Activated CD4-positive, CD25-positive, alpha-beta regulatory T cell treated with anti-CD3 and anti-CD28 coated beads, Interleukin-2, amount 50 U/mL, for 24 hours (primary cell): ENCODE measurements at places on chromosomes 12 and 14.
A peak's percentile ranks its signal among the peaks of the same experiment; 100 is the strongest.

DNA sequence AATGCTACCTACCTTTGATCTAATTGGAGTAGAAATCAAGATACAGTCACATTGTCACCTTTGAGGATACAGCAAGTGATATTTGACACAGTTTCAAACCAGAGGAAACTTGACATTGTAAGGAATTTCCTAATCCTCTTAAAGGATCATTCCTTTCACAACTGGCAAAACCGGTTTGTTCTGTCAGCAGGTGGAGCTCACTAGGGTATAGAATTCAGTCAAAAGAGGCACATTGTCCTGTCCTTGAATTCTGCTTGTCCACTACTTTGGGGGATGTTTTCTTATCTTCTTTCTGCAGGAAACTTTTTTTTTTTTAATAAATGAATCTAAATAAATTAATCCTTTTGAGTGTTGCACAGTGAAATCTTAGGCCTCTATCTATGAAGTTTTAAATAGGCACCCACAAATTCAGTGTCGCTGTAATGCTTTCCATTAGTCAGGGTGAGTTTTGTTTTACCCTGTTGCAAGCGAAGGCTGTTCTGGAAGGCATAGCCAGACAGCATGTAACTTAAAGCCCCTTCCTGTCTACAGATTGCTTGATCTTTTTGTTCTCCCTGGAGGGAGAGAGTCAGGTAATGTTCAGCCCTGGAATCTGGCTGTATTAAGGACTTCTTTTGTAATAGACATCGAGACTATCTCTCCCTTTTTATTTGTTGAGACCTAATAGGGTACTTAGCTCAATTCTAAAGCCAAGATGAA is 285.0 kb upstream of the RGS6 start:
- no peak for ATAC-seq

- ATAC-seq, result no peak
Observed at GRCh38 chr12:1814266-1814665, 6.1 kb upstream of the LRTM2 start.

- ATAC-seq, result no peak
Observed at GRCh38 chr12:127599436-127599835, 667.5 kb upstream of the TMEM132C start.

DNA sequence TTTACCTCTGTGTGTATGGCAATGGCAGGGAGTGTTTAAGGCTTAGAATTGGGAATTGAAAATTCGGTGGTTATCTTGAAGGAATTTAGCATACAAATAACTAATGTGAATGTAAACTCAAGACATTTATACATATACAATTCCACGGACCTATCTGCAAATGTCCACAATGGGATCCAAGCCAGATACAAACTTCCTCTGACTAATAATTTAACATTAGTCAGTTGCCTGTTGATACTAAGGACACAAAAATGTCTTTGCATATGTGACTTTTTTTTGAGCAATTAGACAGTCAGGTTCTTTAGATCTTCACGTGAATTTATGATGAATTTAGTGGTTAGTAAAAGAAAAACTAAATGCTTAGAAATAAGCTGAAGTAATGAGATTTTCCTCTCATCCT is 40.5 kb downstream of the ESR2 start:
- no peak for ATAC-seq

GRCh38 chr14:99256483-99256874 is 15.5 kb downstream of the BCL11B start:
- no peak for ATAC-seq

- ATAC-seq, result no peak
Observed at GRCh38 chr14:29102266-29102665, 335.7 kb downstream of the FOXG1 start.

- ATAC-seq, result no peak
Observed at GRCh38 chr14:27845902-27846301, 920.7 kb upstream of the FOXG1 start.

DNA sequence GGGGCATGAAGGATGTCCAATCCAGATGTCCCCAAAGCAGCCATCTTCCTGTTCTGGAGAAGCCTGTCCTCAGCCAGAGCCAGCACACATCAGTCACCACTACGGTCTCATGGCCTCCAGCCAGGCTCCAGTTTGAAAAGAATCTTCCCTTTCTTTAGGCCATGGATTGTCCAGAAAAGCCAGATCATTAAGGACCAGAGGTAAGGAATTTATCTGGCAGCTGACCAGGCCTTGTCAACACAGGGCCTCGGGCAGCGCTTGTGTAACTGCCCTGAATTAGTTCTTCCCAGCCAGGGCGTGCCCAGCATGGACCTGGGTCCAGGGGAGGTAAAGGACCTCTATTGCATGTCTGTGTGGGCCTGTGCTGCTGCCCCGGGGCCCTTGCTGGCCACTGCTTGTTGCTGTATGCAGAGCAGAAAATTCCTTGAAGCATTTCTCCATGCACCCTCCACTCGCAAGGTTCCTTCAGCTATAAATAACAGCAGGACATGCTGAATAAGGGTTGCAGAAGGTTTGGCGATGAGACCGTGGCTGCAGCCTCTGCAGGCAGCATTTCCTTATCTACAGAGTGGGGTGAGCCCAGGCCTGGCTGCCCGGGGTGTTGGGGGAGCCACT is 21.7 kb upstream of the VPS37B start:
- ATAC-seq, result no peak

DNA sequence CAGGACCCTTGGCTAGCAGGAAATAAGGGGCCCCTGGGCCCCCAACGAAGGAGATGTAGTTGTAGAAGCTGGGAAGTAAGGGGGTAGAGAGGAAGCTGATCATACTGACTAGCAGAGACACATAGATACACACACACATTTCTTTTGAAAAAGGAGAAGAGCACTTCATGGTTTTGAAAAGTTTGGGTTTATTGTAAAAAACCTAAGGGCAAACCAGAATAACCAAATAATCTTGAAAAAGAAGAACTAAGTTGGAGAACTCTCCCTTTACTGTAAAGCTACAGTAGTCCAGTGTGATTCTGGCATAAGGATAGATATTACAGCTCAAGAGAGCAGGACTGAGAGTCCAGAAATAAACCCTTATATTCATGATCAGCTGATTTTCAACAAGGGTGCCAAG is 5.8 kb upstream of the HCAR3 start:
- ATAC-seq, result no peak

GRCh38 chr14:51044961-51045360 is 49.9 kb downstream of the TRIM9 start:
- no peak for ATAC-seq

GRCh38 chr14:68327231-68327630 is 465.6 kb downstream of the ZFP36L1 start:
- no peak for ATAC-seq

- ATAC-seq, result no peak
Observed at GRCh38 chr12:70101064-70101463, 142.2 kb upstream of the CNOT2 start.

GRCh38 chr14:53545217-53545616 is 392.1 kb upstream of the DDHD1 start:
- no peak for ATAC-seq

GRCh38 chr14:104267895-104268294 is 129.5 kb downstream of the KIF26A start:
- no peak for ATAC-seq

DNA sequence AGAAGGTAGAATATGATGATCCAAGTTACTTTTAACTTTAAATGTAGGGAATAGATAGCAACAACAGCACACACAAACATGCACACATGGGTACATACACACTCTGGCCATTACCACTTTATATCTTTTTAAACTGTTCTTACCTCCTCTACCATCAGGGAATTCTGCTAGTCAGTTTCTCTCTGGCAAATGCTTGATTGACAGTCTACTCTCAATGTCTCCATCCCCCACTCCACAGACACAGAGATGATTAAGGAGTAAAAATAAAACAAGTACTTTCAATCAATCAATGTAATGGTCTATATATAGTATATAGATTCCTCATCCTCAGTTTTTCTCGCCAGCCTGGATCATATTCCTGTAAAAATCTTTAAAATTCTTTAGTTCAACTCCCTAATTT is 16.1 kb upstream of the STRN3 start:
- no peak for ATAC-seq

DNA sequence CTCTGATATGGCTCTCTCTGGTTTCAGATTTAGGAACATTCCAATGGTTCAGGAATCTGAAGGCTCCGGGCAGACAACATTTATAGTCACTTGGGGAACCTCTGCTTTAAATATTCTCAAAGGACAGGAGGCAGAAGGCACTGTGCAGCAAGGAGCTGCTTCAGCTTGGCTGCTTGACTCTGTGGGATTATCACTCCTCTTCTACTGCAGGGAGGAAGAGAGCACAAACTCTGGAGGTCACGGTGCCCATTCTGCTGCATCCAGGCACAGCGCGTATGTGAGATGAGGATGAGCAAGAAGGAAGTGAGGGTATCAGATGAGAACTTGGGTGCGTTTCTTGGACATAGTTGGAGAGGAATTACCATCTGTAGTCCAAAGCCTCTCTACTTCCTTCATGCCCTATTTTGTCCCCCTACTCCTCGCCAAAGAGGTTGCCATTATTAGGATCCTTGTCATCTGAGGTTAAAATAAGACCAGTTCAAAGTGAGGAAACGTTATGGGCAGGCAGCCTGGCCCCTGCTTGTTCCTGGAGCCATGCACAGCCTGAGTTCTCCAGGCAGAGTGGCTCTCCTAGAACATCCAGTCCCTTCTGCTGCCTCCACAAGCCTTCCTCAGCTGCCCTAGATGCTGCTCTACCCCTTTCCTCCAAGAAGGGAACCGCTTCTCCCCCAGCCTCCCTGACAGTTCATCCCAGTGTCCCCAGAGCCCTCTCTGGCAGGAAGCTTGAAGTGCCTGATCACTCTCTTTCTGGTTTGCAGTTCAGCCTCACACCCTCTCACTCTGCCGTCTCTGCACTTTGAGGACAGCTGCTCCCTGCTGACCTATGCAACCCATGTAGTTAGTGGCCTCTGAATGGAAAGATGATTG is 12.5 kb downstream of the FGF6 start:
- ATAC-seq, result no peak

GRCh38 chr14:93543766-93544165 is 113.0 kb downstream of the UNC79 start:
- ATAC-seq, result no peak

DNA sequence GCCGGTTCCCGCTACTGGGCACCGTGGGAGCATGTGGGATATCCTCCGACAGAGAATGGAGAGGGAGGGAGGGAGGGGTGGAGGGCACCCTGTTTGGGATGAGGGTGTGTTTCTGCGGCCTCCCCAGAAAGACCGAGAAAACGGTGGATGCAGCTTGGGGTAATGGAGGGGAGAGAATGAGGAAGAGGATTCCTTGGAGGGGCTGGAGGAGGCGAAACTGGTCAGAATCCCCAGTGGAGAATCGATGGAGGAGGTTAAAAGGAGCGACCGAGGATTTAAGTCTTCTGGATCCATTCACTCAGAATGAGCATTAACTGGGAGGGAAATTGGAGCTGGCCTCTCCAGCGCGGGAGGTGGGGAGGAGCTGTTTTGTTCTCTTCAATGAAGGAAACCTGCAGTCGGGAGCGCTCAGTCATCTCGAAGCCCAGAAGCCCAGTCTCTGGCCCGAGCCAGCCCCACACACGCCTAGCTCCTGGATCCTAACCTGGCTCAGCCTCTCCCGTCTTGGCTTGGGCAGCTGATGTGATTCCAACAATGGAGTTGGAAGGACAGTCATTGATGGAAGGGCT is 581 bp downstream of the ARG2 start:
- no peak for ATAC-seq

- no peak for ATAC-seq
Observed at GRCh38 chr12:67573566-67573965, 75.0 kb upstream of the DYRK2 start.

DNA sequence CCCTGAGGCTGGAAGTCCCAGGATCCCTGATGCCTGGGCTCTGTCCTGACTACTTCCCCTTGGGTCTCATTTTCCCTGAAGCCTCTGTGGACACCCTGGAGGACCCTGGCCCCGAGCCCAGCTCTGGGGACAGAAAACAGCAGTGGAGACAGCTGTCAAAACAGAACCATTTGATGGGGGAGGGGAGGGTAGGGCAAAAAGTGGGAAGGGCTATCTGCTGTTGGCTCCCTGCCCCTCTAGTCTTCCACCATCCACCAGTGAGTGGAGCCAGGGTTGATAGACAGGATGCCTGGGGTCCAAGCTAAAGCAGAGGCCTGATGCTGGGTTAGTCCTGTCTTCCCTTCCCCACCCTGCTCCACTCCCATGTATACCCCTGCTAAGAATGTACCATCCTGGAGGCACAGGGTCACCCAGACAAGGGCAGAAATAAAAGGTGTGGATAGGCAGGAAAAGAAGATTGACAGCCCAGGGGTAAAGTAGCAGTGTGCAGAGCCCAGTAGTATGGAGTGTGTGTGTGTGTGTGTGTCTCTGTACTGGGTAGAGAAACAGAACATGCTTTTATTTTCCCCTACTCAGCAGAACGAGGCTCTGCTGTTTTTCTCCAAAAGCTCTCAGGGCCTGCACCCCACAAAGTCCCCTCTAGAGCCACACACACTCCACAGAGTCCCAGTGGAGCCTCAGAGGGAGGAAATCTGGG is 9.8 kb downstream of the ZNF385A start:
- no peak for ATAC-seq

- ATAC-seq, result no peak
Observed at GRCh38 chr14:54775486-54776140, 127.0 kb downstream of the GCH1 start.

DNA sequence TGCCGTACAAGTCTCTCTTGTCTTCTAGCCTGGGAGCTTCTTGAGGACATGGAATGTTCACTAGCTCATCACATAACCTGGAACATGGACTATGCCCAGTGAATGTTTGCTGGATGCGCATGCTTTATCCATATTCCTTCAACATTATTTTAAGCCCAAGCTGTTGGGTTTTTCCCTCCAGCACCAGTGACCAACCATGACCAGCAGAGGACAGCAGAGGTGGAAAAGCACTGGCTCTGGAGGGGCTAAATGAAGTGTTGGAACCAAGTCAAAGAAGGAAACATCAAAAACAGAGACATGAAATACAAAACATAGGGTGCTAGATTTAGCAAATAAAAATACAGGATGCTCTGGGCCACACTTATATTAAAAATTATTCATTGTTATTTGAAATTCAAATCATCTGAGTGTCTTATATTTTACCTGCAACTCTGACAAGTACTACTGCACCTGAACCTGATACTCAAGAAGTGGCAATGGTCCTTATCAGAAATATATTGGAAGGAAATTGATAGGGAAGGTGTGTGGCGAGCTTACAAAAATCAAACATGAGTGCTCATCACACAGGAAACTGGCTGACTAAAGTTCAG is 23.1 kb upstream of the HELB start:
- no peak for ATAC-seq

GRCh38 chr14:94392510-94392935 is 4.1 kb upstream of the SERPINA1 start:
- peak; percentile 27 for ATAC-seq

GRCh38 chr14:41668356-41668755 is 61.7 kb downstream of the LRFN5 start:
- ATAC-seq, result no peak
